ENCODE measurements at places on chromosomes 2 and 18.

GRCh38 chr2:165674780-165675179 is 119.3 kb downstream of the GALNT3 start:
- no peak for DNase-seq

- DNase-seq, result no peak
Measured at GRCh38 chr2:207791579-207792243, 22.0 kb upstream of the FZD5 start.

DNA sequence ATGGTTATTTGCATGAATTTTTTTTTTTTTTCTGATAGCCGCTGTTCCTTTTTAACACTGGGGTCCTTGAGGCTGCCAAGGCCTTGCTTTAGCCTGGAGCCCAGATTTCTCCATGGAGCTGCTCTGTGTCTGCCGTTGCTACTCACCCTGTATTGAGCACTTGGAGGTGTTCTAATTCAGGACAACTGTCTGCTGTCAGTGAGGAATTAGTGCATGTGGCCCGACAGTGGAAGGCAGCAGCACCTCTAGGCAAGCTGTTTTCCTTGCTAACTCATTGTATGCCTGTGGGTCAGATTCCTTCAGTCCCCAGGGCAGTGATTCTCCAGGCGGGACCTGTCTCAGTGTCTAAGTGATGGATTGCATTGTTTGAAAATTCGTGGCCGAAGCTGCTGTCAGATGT is 147.7 kb upstream of the DPP10 start:
- no peak for DNase-seq

- DNase-seq, result no peak
Measured at GRCh38 chr2:20641123-20641985, 9.5 kb downstream of the HS1BP3 start.

GRCh38 chr2:108905176-108905575 is 83.8 kb downstream of the EDAR start:
- DNase-seq, result no peak

DNA sequence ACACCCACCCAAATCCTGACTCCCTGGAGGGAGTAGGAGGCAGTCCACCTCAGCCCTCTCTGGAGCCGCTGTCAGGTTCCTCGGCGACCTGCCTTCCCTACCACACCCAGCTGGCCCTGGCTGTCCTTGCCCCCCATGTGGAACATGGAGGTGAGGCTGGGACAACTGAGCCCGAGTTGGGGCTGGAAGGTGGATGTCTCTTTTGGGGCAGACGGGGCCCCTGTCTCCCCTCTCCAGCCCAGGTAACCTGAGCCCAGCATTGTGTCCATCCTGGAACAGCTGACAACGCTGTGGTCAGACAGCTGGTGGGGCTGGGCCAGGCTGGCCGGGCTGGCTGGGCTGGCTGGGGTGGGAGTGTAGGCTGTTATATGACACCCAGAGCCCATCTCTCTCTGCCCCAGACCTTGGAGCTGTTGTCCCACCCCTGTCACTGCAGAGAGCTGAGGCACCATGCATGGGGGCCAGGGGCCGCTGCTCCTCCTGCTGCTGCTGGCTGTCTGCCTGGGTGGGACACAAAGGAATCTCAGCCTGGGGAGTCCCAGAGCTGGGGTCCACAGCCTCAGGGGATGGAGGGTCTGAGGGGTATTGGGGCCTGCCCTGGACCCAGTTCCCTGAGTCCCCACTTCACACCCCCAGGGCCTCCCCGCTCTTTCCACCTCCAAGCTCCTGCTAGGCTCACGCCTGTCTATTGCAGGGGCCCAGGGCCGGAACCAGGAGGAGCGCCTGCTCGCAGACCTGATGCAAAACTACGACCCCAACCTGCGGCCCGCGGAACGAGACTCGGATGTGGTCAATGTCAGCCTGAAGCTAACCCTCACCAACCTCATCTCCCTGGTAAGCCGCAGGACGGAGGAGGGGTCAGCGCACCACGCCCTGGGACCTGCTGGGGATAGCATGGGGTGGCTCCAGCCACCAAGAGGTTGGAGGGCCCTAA is at the start of gene CHRNG:
CHRNG (plus strand) TSS at position 395 of the 934 bp plus-strand sequence; CDS start at position 451, 56 bp downstream.
- DNase-seq, result no peak

DNA sequence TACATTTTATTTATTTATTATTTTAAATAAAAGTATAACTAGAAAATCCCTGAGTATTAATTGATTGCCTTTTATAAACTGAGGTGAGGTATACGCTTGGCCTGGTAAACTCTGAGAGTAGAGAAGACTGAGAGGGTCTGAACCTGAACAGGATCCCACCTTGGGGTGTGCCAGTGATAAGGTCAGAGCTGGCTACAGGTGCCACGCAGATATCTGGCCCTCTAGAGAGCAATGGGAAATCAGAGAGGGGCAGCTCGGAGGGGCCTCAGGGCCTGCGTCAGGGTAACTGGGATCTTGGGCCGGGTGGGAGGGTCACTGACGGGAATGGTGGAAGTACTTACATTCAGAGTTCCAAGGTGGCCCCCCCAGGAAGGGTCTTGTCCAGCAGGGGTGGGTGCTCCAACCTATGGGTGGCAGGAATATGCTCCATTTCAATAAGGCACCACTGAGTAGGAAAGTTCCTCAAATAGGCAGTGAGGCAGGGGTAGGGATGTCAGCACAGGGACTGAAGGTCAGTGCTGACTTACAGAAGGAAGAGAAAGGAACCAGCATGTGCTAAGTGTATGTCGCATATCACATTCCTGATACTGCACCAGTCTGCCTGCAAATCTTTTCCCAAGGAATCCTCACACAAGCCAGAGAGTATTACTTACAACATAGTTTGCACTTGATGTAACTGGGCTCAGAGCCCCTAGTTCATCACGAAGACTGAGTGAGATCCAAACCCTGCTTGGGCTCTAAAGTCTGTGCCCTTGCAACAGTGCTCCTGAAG is 706.0 kb upstream of the RAB6C start:
- DNase-seq, result no peak

DNA sequence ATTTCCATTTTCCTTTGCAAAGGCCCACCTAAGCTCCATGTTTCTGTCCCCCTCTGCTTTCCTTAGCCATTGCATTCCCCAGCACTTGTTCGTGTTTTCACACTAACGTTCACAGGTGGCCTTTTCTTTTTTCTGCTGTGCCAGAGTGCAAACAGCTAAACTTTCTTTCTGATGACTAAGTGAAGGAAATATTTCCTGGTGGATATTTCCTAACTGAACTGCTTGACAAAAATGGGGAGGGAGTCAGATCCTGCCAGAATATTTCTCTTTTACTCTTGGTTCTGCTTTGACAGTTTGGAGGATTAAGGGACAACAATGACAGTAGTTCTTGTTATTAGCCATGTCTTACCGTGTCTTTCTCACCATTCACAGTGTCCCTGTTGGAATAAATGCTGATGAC is 344.0 kb downstream of the ARHGAP15 start:
- no peak for DNase-seq

GRCh38 chr18:12255626-12256026 is 1.5 kb downstream of the CIDEA start:
- no peak for DNase-seq

- DNase-seq, result no peak
Measured at GRCh38 chr2:138239902-138240491, 261.6 kb upstream of the SPOPL start.

DNA sequence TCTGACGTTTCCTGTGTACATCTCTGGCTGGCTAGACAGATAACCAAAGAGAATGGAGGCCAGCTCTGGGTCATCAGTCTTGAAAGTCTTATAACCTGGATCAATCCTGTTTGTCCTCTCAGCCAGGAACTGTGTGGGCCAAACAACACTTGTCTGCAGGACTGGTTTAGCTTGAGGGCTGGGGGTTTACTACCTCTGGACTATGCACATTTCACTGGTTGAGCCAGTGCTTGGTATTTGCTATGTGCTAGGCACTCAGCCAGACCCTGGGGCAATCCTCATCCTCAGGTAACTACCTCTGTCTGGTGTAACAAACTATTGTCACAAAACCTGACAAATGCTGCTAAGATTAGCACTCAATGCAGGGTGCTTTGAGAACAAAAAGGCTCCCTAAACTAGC is 169.7 kb downstream of the HAUS1 start:
- no peak for DNase-seq

- no peak for DNase-seq
Measured at GRCh38 chr18:72830109-72830508, 37.7 kb downstream of the NETO1 start.

- DNase-seq, result peak; percentile 62
Measured at GRCh38 chr2:9752441-9753275, 90.6 kb upstream of the TAF1B start.

DNA sequence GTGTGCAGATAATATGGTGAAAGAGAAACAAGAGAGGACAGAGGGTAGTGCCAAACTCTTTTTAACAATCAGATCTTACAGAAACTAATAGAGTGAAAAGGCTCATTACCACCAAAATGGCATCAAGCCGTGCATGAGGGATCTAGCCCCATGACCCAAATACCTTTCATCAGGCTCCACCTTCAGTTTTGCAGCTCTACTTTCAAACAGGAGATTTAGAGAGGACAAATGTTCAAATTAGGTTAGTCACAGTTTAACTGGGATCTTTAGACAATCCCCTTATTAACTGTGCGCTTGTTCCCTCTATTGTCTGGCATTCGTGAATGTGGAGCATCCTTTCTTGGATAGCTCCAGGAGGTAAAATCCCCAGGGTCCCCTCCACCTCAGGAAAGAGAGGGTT is 1209.3 kb upstream of the CHAC2 start:
- no peak for DNase-seq

GRCh38 chr18:55751476-55751875 is 163.5 kb upstream of the TCF4 start:
- DNase-seq, result no peak

GRCh38 chr2:9139491-9140443 is 66.8 kb upstream of the ASAP2 start:
- peak; percentile 27 for DNase-seq

- DNase-seq, result no peak
Measured at GRCh38 chr2:151978709-151979108, 120.1 kb downstream of the CACNB4 start.

DNA sequence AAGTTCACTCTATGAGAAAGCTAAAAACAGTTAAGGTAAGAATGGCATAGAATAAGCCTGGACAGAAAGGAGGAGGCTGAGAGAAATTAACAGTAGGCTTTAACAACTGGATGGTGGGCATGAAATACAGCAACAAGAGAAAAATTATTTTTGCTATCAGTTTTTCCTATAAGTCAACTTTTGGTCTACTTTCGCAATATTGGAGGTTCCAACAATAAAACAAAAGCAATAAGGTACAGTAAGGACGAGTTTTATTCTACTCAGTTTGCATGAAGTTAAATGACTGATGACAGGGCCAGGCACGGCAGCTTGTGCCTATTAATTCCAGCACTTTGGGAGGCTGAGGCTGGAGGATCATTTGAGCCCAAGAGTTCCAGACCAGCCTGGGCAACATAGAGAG is 17.3 kb downstream of the RAB1A start:
- no peak for DNase-seq

DNA sequence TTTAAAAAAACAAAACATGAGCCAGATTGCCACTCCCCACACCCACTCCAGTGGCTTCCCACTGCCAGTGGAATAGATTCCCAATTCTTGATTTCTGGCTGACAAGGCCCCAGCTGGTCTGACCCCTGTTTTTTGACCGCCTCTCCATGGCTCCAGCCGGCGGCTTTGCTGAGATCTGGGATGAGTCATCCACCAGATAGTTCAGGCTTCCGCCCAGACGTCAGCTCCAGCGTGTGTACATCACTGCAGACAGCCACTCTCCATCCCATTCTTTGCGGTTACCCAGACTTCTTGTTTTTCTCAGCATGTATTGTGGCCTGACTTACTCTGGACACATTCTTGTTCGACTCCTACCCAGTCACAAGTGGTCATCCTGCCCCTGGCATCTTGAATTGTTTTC is 227.9 kb downstream of the GBX2 start:
- DNase-seq, result peak; percentile 66

- DNase-seq, result no peak
Measured at GRCh38 chr2:138026111-138027020, 62.1 kb downstream of the HNMT start.

DNA sequence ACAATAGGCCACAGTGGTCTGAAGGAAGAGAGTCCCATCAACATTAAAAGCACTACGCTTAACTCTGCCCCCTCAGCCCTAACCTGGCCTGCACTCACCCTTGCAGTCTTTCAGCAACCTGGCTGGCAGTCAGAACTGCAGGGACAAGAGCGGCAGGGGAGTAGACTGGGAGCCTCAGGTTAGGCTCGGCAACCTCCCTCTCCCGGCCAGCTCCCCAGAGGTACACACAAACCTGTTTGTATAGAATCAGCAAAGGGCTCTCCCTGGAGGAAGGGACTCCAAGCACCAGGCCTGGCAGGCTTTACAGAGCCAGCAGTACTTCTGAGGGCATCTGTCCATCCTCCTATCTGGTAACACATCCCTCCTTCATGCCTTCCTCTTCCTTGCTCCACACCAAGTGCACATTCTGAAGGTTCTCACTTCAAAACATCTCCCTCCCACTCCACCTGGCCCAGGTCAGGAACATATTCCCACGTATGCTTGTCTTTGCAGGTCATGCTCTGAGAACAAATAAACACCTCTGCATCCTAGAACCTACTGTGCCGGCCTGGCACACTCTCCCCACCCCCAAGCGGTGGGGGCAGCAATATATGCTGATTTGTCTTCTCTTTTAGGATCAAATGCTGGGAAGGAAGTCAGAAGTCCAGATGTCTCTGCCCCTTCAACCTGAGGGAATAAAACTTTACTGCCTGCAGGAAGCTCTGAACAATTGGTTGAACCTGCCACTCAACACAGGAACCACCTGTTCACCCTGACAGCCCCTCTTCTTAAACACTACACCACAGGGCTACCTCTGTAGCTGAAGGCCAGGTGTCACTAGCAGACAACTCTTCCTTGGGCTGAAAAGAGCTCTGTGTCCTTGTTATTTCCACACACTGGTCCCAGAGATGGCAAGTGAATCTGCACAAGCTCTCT is 12.6 kb upstream of the SFXN5 start:
- DNase-seq, result no peak

DNA sequence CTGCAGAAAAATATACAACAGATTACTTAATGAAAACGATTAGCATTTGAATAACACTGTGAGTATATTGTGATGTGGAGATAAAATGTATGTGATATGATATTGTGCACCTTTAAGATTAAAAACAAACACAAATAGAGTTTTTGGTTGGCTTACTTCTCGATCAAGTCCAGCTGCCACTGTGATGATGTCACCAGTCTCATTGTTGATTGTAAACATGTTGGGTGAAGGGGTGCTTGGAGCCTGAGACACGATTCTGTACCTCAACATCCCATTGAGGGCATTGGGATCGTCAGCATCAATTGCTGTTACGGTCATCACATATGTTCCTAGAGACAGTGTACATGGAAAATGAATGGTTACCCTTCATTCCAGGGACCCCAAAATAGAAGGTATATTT is 174.1 kb downstream of the CDH2 start:
- no peak for DNase-seq

GRCh38 chr2:8260213-8260612 is 421.6 kb upstream of the ID2 start:
- DNase-seq, result no peak

- no peak for DNase-seq
Measured at GRCh38 chr2:176432434-176432833, 163.2 kb downstream of the MTX2 start.

- no peak for DNase-seq
Measured at GRCh38 chr2:197149546-197149945, 161.0 kb downstream of the ANKRD44 start.

- peak; percentile 36 for DNase-seq
Measured at GRCh38 chr2:173028671-173029070, 47.0 kb upstream of the MAP3K20 start.

GRCh38 chr2:21044694-21045371 is 960 bp upstream of the APOB start:
- DNase-seq, result no peak

- DNase-seq, result no peak
Measured at GRCh38 chr2:183996825-183997793, 601.2 kb upstream of the ZNF804A start.

- DNase-seq, result no peak
Measured at GRCh38 chr2:98561902-98562695, 46.2 kb downstream of the COA5 start.
